NCI-H2227 treated with DMSO at 0.1 percent for 48 hours (cell line): ENCODE measurements at places on chromosomes 2 and 18.

DNA sequence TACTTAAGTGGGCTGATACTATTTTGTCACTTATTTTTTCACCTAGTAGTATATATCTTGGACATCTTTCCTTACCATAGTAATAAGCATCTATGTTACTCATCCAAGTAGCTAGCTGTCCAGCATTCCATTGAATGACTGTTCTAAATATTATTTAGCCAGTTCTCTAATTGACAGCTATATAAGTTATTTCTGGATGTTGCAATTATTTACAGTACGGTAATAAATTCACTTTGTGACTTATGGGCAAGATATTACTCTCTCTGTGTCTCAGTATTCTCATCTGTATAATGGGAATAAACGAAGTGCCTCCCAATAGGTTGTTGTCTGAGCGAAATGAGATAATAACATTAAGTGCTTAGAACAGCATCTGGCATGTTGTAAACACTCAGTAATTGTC lies 46.6 kb upstream of the AGAP1 start:
- no peak for DNase-seq

- DNase-seq: no peak
Measured at GRCh38 chr2:47015206-47015605, 99.6 kb upstream of the MCFD2 start.

- no peak for DNase-seq
Measured at GRCh38 chr2:217614498-217614897, 388.3 kb downstream of the TNS1 start.

- no peak for DNase-seq
Measured at GRCh38 chr18:5103286-5103685, 93.8 kb downstream of the AKAIN1 start.

DNA sequence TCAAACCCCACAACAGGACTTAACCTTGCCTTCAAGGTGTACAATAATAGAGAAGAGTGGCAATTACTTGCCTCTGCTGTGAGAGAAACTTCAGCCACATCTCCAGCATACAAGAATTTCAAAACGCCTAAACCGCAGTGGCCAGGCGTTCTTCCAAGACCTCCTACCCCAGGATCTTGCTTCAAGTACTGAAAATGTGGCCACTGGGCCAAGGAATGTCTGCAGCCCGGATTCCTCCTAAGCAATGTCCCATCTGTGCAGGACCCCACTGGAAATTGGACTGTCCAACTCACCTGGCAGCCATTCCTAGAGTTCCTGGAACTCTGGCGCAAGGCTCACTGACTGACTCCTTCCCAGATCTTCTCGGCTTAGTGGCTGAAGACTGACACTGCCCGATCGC lies 2.8 kb upstream of the CYB5A start:
- no peak for DNase-seq

- DNase-seq: no peak
Measured at GRCh38 chr2:233857511-233858141, 3.3 kb upstream of the HJURP start.

DNA sequence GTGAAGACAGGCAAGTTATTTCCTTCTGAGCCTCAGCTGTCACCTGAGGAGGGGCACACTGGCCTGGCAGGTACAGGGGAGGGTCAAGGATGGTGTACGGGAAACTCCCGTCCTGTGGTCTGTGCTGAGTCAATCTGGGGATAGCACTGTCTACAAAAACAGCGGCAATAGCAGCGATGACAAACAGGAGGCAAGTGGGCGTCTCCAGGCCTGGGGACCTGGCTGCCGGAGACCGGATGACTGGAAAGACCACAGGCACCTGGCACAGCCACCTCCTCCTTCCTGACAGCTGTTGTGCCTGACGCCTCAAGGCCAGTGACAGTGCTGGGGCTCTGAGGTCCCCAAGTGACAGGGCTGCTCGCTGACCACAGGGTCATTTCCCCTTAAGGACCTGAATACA lies 202.1 kb upstream of the HS6ST1 start:
- no peak for DNase-seq

DNA sequence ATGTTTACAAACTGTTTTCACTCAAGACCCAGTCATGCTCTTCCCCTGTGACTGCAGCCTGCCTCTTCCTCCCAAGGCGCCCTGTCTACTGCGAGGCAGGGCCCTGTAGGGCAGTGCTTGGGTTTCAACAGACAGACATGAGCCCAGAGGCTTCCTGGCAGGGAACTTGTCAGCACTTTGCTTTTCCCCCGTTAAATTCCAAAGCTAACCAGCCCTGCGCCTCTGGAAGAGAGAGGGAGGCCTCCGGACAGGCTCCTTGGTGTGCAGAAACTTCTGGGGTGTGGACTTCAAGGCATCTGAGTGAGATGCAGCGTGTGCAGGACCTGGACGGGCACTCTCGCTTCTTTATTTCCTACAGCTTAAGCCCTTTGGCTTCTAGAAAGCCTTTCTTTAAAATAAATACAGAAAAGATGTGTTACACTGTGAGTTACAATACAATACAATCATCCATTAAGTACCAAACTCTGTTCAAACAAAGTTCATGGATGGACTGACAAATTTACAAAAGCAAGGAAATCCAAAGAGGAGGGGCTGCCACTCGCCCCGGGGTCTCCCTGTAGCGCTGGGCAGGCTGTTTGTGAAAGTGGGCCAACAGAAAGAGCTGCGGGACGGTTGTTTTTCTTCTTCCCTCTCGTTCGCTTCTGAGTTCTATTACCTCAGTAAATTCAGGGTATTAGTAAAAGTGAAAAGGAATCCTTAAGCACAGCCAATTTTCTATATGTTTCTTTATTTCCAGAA lies 8.8 kb upstream of the ZNF516 start:
- no peak for DNase-seq

GRCh38 chr2:173860082-173860481 lies 105.1 kb downstream of the SP3 start:
- DNase-seq: no peak

DNA sequence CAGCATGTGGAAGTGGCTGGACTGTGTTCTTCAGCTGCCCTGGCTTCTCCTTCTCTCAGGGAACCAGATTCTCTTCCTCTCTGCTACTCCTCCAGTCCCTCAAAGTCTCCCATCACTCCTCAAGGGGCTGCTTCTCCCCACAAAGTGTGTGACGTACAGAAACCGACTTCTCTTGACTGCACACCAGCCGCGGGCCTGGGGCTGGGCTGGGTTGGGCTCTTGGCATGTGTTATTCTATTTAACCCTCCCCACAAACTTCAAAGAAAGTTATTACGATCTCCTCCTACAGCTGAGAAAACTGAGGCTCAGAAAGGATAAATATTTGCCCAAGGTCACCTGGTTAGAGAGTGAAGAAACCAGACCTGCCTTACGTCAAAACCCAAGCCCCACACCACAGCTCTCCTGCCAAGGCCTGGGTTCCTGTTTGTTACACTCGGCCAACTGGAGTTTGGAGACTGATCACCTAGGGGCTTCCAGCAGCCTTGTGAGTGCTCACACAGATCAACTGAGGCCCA lies 269.0 kb downstream of the TFCP2L1 start:
- no peak for DNase-seq

DNA sequence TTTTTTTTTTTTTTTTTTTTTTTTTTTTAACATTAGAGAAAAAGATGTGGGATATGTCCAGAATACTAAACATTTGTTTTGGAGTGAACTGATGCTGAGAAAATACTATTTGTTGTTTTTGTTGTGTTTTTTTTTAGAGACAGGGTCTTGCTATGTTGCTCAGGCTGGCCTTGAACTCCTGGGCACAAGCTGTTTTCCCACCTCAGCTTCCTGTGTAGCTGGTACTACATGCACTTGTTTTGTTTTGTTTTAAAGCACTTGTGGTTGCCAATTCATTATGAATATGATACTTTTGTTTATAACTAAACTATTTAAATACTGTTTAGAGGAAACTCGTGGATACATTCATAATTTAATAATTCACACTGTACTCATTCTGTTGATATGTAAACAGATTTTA lies 33.4 kb upstream of the DYSF start:
- DNase-seq: no peak

GRCh38 chr2:35391736-35392442 lies 963.7 kb upstream of the CRIM1 start:
- no peak for DNase-seq

GRCh38 chr2:213751446-213751845 lies 467.2 kb downstream of the SPAG16 start:
- DNase-seq: no peak

DNA sequence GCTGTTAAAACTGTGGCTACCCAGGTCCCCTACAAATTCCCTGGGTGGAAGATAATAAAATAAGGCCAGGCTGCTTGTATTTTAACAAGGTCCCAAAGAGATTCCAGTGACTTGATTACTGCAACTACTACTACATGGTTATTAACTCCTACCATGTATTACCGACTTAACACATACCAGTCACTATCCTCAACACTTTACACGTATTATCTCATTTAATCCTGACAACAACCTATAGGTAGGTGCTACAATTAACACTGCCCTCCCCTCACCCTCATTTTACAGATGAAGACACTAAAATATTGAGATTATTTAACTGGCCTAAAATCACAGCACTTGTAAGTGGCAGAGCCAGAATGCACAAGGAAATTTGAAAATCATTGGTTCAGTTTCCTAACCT lies 5.4 kb downstream of the CLASP1 start:
- no peak for DNase-seq

GRCh38 chr2:111121028-111121827 lies 514 bp downstream of the BCL2L11 start:
- DNase-seq: peak; percentile 37

DNA sequence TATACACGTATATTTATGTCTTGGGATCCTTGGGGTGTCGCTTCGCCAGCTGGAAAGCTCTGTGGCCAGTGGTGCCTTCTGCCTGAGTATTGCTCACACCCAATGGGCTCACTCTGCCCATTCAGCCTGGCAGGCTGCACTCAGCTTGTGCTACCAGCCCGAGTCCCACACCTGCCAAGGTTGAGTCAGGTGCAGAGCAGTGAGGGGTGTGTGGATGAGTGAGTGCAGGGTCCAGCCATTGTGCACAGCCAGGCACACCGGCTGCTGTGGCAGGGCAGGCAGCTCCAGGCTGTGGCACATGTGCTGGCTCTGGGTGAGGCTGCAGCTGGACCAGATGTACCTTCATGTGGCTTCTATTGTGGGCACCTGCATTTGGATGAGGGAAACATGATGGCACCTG lies 496.9 kb upstream of the LINC00305 start:
- DNase-seq: no peak

DNA sequence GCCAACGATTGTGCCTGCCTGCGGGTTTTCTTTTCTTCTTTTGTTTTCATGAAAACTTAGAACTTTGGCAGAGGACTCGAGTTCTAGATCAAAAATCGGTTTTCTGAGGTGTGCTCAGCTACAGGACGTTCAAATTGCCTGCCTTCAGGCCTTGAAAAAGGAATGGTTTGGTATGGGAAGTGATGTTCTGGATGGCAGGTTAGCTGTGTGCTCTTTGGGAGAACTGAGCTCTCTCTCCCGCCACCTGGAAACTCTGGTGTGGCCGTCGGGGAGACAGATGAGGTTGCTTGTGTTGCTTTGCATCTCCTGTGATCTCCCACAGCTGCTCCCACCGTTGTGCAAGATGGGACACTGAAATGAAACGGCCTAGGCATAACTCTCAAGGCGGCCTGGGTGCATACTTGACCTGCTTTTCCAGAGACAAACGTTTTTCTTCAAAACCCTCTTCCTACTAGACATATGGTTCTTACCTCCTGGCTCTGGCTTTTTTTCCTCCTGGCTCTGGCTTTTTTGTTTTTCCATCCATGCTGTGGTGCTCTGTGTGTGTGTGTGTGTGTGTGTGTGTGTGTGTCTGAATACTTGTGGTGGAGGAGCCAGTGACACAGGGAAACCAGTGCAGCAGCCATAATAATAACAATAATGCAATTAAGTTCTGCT lies 2.0 kb downstream of the FMNL2 start:
- peak; percentile 69 for DNase-seq

DNA sequence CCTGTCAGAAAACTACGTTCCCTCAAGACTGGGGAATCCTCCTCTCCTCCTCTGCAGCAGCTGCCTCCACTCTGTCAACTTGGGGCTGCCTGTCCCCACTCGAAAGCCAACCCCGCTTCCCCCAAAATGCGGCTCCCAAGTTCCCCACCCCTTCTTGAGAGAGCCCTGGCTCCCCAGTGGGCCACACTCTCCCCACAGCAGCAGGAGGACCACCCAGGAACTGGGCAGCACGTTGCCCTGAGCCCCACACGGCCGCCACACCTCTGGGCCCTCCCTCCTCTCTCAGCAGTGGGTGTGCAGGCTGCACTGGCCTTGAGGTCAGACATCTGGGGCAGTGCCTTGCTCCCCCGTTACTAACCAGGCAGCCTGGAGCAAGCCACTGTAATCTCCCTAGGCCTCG lies 9.6 kb upstream of the TEX51 start:
- DNase-seq: no peak

GRCh38 chr2:200403814-200404213 lies 97.3 kb downstream of the SPATS2L start:
- DNase-seq: no peak

GRCh38 chr2:161136696-161137324 lies 23.4 kb upstream of the TANK start:
- no peak for DNase-seq

- no peak for DNase-seq
Measured at GRCh38 chr2:128236491-128237035, 82.1 kb downstream of the HS6ST1 start.

DNA sequence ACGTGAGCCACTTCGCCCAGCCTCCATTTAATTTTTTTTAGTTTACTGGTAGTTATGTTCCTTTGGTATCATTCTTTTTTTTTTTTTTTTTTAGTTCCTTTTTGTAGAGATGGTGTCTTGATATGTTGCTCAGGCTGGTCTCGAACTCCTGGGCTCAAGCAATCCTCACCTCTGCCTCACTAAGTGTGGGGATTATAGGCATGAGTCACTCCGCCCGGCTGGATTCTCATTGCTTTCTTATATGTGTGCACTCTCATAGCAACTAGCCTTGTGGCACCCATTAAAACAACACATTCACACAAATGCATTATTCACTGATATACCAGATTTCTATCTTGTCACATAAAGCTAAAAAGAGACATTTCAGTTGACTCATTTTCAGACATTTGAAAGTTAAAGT lies 4.2 kb downstream of the TTC27 start:
- no peak for DNase-seq

GRCh38 chr2:216024779-216025336 lies 11.5 kb upstream of the MREG start:
- DNase-seq: no peak

GRCh38 chr2:309148-309953 lies 21.5 kb upstream of the ALKAL2 start:
- DNase-seq: no peak

- no peak for DNase-seq
Measured at GRCh38 chr2:239629926-239630617, 229.3 kb upstream of the HDAC4 start.

DNA sequence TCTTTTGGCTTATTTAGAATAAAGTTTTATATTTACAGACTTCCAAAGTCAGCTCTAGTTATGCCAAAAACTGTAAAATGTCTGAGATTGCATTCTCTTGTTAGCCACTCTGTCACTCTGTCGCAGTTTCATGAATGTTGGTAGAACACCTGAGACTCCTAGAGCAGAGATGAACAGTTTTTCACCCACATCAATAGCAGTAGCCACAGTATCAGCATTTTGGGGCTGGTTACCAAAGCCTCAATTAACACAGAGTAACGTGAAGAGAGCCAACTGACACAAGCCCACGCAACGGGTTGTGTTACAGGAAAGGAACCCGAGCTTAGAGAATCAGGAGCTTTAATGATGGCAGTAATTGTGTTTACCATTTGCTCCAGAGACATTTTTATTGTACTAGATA lies 443.0 kb upstream of the SLC39A10 start:
- no peak for DNase-seq
